Astrocyte of the hippocampus (primary cell): ENCODE measurements at places on chromosomes 1 and 21.

DNA sequence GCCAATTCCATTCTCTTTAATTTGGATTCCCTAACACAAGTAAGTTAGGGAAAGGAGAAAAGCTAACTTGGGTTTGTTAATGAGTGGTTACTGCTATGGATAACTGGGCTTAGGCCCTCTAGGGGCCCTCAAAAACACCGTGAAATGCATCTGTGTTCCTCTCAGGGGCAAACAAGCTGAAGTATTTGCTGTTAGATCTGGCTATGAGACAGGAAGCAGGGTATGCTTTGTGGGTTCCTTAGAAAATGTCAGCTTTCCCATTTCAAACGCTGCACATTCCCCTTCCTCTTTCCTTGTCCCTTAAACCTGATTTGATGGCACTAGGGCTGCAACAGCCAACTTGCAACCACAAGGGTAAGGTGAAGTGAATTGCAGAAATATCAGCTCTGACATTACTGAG lies 5.7 kb upstream of the CAP1 start:
- DNase-seq, result no peak

DNA sequence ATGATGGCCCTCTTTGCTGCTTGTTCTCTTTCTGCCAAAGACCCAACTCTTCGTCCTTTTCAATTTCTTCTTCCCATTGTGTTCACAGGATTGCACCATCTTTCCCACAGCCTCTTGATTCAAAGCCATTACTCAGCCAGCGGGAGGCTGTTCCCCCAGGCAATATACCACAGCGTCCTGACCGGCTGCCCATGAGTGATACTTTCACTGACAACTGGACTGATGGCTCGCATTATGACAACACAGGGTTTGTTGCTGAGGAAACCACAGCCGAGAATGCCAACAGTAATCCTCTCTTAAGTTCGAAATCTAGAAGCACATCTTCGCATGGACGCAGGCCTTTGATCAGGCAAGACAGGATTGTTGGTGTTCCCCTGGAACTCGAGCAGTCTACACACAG lies 167.4 kb downstream of the LRRC40 start:
- DNase-seq, result peak; percentile 55

DNA sequence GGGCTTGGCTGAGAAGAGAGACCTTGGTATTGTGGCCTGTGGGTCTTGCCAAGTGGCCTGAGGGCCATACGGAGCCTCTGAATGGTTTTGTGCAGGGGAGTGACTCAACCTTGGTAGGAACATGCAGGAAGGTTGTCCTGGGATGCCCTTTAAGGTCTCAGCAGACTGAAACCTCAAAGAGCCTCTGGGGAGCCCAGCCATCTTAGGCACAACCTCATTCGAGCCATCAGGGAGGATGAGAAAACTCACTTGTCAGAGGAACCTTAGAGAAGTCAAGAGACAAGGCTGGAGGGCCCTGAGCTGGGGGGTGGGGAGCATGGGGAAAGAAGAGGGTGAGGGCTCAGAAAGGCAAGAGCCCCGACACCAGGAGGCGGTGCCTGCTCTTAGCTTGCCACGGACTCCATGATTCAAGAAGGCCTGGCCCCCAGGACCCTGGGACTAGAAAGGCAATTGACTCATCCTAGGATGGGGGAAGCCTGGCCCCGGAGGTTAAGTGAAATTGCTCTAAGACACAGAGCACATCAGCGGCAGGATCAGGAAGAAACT lies 13.0 kb downstream of the IFI6 start:
- peak; percentile 62 for DNase-seq

- DNase-seq, result no peak
Measured at GRCh38 chr1:26579681-26580111, 50.1 kb downstream of the RPS6KA1 start.

- no peak for DNase-seq
Measured at GRCh38 chr1:170483051-170483450, 48.9 kb upstream of the GORAB start.

DNA sequence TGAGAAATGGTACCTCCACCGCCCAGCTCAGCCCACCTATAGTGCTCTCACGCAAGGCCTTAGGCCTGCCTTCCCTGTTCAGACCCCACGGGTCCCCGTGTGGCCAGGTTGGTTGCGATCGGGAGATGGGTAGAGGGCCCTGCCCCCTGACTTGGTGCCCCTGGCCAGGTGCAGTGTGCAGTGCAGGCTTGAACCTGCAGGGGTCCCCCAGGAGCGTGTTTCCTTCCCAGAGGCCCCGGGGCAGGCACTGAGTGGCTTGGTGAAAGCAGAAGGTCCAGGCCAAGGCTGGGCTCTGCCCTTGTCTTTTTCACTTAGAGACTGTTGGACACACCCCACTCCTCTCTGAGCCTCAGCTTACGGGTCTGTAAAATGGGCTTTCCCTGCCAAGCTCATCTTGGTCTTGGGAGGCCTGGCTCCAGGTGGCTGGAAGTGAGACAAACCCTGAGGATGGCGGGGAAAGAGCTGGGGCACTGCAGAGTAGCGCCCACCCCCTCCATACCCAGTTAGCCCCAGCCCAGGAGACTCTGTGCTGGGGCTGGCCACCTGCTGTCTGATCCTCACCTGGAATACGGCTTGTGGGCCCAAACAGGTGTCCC lies 9.3 kb upstream of the HES5 start:
- no peak for DNase-seq

- DNase-seq, result peak; percentile 20
Measured at GRCh38 chr1:201945157-201945556, 1.2 kb downstream of the LMOD1 start.

- DNase-seq, result no peak
Measured at GRCh38 chr1:236099355-236099974, 34.6 kb upstream of the NID1 start.

GRCh38 chr1:207007352-207008033 lies 25.1 kb downstream of the C1orf116 start:
- DNase-seq, result peak; percentile 97

DNA sequence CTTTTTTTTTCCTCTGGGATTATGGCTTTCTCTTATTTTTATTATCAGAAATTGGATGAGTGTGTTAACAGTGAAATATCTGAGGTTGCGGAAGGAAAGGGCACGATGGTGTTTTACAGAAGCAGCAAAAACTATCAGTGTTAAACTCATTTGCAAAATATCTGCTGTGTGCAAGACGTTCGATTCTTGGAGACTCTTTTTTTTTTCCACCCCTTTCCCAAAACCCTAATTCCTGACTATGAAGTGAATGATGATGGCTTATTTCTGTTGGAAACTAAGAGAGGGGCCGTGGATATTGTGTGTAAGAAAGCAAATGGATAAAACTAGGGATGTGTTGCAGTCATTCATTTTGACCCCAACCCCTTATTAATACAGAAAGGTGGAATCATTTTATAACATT lies 677 bp downstream of the NCAM2 start:
- DNase-seq, result peak; percentile 12

DNA sequence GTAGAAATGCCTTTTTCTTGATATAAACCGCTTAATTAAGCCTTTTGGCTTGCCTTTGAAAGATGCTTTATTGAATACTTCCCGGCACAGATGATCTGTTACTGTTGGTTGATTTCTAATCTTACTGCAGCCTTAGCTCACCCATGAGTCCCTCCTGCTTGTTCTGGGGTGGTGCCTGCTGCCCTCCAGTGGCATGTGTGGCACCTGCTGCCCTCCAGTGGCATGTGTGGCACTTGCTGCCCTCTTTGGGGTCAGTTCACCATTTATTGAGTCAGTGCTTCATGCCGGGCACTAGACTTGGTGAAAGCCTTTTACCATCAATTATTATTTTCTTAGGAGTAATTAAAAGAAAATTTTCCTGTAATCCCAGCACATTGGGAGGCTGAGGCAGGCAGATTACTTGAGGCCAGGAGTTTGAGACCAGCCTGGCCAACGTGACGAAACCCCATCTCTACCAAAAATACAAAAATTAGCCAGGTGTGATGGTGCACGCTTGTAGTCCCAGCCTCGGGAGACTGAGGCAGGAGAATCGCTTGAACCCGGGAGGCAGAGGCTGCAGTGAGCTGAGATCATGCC lies 54.3 kb downstream of the ADARB1 start:
- peak; percentile 89 for DNase-seq

DNA sequence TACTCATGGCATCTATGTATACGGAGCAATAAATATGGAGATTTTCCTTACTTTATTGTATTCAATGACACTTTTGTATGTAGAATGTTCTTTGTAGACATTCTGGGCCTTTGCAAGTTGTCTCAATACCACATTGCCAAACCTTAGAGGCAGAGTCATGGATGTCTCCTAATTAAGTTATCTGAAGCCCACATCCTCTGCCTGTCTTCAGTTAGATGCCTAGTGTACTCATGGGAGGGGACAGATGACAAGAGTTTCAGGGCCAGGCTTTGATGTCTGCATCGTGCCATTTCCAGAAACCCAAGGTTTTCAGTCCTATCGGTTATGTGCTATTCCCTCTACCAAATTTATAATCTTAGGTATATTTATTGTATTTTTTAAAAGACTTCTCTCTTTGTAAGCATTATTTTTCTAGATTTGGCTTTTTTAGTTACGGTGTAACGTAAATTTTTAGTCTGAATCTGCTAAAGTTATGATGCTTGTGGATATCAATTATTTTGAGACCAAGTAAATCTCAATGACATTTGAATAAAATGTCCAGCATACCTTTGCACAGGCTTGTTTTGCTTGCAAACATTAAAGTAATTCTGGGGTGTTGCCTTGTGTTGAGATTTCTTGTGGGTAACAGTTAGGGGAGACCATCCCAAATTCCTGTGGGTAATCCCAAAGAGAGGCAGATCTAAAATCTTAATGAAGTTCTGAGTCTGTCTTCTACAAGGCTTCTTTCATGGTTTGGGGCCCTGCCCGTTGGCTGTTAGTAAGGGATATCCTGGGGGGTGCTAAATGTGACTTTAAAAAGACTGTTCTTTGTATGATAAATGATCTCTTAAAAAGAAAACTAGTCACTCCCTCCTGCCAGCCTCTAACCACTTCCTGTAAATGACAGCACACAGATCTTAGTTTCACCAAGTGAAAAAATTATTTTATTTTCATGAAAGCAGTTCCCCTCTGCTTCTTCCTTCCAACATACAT lies 8.0 kb upstream of the MACF1 start:
- peak; percentile 66 for DNase-seq

- no peak for DNase-seq
Measured at GRCh38 chr1:205505076-205505729, 734 bp downstream of the CDK18 start.

GRCh38 chr1:226604560-226605317 lies 56.2 kb downstream of the STUM start:
- peak; percentile 34 for DNase-seq

- peak; percentile 39 for DNase-seq
Measured at GRCh38 chr1:234726359-234726943, 116.5 kb upstream of the IRF2BP2 start.

DNA sequence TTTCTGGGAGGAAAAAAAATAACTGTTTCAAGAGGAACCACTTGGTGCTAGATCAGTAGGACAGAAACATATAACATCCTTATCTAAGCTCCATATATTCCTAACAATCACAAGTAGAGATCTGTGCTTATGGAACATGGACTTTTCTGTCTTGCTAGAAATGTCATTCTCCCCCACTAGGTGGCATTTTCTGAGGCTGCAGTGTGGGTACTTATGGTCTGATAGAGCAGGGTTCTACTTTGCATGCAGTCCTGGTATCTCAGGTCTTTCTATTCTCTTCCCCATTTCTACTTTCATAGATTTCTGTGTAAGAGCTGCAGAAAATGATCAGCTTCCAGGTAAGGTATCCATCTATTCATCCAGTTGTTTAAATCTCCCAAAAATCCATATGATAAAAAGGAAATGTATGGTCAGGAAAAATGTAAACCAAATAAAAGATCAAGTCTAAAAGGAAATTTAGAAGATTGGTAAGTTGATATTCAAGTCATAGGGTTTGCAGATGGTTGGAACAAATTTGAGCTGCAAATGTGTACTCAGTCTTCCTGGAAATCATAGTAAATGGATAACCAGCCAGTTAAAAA lies 1.5 kb downstream of the ZNF684 start:
- DNase-seq, result peak; percentile 59

- no peak for DNase-seq
Measured at GRCh38 chr1:9841460-9841859, 17.7 kb upstream of the CLSTN1 start.

- DNase-seq, result no peak
Measured at GRCh38 chr1:205735218-205735617, 14.8 kb downstream of the NUCKS1 start.

DNA sequence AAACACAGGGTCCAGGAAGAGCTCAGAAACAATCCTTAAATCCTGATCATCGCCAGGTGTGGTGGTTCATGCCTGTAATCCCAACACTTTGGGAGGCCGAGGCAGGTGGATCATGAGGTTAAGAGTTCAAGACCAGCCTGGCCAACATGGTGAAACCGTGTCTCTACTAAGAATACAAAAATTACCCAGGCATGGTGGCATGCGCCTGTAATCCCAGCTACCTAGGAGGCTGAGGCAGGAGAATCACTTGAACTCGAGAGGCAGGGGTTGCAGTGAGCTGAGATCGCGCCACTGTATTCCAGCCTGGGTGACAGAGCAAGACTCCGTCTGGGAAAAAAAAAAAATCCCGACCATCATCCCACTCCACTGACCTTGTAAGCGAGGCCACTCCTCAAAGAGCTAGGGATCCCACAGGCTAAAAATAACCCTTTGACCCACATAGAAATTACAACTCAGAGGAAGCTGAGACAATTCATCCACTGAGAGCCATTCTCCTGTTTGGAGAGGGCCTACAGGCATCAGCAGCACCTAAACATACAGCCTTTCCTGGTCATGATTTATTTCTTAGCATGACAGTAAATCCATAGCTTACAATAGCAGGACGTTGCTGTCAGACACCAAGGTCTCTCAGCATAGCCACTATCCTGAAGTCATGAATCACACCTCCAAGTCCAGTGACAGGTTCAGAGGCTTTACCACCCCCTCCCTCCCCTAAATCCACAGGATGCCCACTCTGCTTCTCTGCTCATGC lies 66.7 kb downstream of the TGFBR3 start:
- DNase-seq, result no peak

GRCh38 chr1:54461731-54462596 lies 55.8 kb upstream of the SSBP3 start:
- no peak for DNase-seq

DNA sequence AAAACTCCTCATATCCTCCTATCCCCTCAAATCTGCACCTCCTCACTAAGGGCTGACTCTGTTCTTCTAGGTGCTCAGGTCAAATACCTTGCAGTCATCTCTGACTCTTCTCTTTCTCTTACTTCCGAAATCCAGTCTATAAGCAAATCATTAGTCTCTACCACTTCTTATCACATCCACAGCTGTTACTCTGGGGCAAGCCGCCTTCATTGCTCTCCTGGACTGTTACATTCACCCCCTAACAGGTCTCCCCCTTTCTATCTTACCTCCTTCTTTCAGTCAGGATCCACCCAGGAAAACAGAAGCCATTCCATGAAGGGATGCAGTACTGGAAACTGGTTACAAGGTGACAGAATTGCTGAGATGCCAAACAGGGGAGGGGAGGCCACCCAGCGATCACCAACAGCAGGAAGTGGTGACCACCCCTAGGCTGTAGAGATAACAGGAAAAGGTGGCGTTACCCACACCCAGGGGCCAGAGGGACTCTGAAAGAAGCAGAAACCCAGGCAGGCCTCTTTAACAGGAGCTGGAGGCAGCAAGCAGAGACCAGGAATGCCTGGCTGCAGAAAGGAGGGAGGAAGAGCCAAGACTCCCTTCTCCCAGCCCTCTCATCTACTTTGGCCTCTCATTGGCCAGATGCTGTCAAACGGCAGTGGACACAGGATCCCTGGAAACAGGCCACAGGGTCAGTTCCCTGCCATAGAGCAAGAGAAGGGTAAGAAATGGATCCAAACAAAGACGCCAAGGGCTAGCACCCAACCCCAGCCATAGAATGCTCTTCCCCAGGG lies 55.5 kb upstream of the FOXO6 start:
- no peak for DNase-seq

- DNase-seq, result no peak
Measured at GRCh38 chr1:2269193-2269921, 41.2 kb downstream of the SKI start.
